Right lobe of liver (tissue), 6 donors: ENCODE measurements at places on chromosomes 2 and 18. TPM values are rescaled to one million over a fixed set of nuclear protein-coding genes. Genes with fewer than 3 reads are reported as not detected.

COL6A3 gene
- total RNA-seq, result 20.9 TPM

GCKR gene
- total RNA-seq, result 83.9 TPM

GRCh38 chr2:177489719-177490301, 97.2 kb downstream of the AGPS start:
- H3K27ac ChIP-seq, result no peak overlapping the region
- H3K4me3 ChIP-seq, result no peak overlapping the region
- no peak for DNase-seq
- no peaks in the 10 kb centered on the region for H3K4me1 ChIP-seq
- H3K36me3 ChIP-seq, result peaks cover 9% of the 10 kb centered on the region

- H3K27me3 ChIP-seq, result no peaks in the 10 kb centered on the region
- H3K36me3 ChIP-seq, result no peaks in the 10 kb centered on the region
- no peak overlapping the region for H3K27ac ChIP-seq
- no peaks in the 10 kb centered on the region for H3K4me1 ChIP-seq
- DNase-seq, result no peak
- H3K4me3 ChIP-seq, result no peak overlapping the region
Measured at GRCh38 chr2:49860834-49861233, 706.5 kb upstream of the FSHR start.

DNA sequence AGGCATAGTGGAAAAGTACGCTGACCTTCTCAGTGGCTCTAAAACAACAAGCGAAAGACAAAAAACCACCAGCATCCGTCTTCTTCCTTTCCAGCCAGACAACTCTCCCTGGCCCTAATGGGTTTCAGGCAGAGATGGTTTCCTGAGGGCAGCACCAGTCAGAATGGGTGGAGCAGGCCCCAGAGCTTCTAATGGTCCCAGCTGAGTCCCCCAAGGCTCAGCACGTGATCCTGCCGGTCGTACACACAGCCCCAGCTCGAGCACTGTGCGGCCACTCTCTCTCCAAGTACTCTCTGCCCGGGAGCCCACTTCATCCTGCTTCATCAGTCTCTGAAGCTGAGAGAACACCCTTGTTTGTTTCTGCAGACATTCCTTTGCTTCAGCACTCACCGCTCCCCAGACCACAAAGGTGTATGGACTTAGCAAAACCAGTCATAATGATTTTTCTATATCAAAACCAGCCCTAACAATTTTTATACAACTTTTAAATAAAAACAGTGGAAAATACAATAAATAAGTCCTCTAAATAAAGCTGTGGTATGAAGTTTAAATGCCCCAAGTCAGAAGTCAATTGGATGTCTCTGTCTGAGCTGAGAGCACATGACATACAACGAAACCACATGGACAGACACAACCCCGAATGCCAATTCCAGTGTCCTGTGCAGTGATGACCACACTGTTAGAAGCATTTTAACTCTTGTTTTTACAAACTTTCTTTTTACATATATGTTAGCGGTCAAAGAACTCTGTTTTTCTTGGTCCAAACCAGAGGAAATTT, 63.9 kb downstream of the PARD6G start:
- H3K4me3 ChIP-seq, result no peak overlapping the region
- no peaks in the 10 kb centered on the region for H3K27me3 ChIP-seq
- H3K36me3 ChIP-seq, result no peaks in the 10 kb centered on the region
- H3K27ac ChIP-seq, result no peak overlapping the region
- no peaks in the 10 kb centered on the region for H3K4me1 ChIP-seq

DNA sequence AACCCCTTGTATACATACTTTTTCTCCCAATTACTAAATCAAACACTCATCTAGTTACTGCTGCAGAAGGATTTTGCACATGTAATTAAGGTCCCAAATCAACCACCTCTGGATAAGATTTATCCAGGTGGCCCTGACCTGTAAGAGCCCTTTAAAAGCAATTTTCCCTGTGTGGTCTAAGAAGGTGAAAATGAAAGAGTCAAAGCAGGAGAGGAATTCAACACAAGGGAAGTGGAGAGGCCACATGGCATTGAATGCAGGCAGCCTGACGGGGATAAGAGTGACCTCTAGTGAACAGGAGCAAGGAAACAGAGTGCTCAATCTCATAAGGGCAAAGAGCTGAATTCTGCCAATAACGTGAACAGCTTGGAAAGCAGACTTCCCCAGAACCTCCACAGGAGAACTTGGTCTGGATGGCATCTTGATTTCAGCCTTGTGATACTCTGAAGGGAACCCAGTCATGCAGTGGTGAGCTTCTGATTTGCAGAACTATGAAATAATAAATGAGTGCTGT, 27.2 kb downstream of the PPP3R1 start:
- no peaks in the 10 kb centered on the region for H3K36me3 ChIP-seq
- H3K27me3 ChIP-seq, result no peaks in the 10 kb centered on the region
- H3K4me1 ChIP-seq, result peaks cover 38% of the 10 kb centered on the region
- H3K27ac ChIP-seq, result no peak overlapping the region
- peak; percentile 35 for DNase-seq

- no peaks in the 10 kb centered on the region for H3K27me3 ChIP-seq
- H3K27ac ChIP-seq, result peak overlapping the region; percentile 62
- H3K4me3 ChIP-seq, result no peak overlapping the region
Measured at GRCh38 chr2:54901224-54901986, 148.8 kb downstream of the RTN4 start.

- DNase-seq, result no peak
- no peaks in the 10 kb centered on the region for H3K36me3 ChIP-seq
- no peaks in the 10 kb centered on the region for H3K27me3 ChIP-seq
- no peaks in the 10 kb centered on the region for H3K4me1 ChIP-seq
- H3K27ac ChIP-seq, result no peak overlapping the region
- no peak overlapping the region for H3K4me3 ChIP-seq
Measured at GRCh38 chr2:164205347-164205746, 415.9 kb downstream of the GRB14 start.

DNA sequence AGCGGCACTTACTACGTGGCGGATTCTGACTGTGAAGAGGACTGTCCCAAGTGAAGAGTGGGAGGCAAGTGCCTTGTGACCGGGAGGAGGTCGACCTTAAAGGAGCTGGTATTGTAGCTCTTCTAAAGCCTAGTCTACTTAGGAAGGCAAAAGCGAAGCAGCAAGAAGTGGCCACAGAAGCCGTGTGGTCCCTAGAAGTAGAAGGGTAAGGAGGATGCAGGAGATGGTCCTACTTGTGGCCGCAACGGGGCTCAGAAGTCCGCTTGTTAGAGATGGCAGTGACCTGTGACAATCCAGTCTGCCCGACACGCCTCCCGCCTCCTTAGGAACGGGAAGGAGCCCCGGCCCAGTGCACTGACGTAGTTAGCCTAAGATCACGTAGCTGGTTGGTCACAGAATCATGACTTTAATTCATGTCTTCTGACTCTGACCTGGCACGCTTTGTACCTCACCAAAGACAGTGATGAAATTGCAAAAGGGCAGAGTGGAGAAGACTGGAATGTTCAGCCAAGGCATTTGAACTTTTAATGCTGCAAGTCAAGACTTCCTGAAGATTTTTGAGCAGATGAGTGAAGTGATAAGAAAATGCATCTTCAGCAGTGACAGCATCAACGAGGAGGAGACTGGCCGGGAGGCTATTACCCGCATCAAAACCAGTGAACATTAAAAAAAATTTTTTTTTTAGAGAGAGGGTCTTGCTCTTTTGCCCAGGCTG, 749 bp upstream of the EIF2AK3 start:
- H3K27ac ChIP-seq, result peak overlapping the region; percentile 97
- peak; percentile 90 for DNase-seq
- no peaks in the 10 kb centered on the region for H3K27me3 ChIP-seq
- peak overlapping the region; percentile 43 for H3K4me3 ChIP-seq
- H3K36me3 ChIP-seq, result no peaks in the 10 kb centered on the region
- H3K4me1 ChIP-seq, result peaks cover 15% of the 10 kb centered on the region

CAPN14 gene
- not detected for total RNA-seq

GRCh38 chr2:42931146-42931817, 138.9 kb upstream of the HAAO start:
- H3K4me1 ChIP-seq, result peaks cover 2% of the 10 kb centered on the region
- no peak overlapping the region for H3K4me3 ChIP-seq
- H3K36me3 ChIP-seq, result no peaks in the 10 kb centered on the region
- no peak overlapping the region for H3K27ac ChIP-seq
- H3K27me3 ChIP-seq, result no peaks in the 10 kb centered on the region
- DNase-seq, result no peak

DNA sequence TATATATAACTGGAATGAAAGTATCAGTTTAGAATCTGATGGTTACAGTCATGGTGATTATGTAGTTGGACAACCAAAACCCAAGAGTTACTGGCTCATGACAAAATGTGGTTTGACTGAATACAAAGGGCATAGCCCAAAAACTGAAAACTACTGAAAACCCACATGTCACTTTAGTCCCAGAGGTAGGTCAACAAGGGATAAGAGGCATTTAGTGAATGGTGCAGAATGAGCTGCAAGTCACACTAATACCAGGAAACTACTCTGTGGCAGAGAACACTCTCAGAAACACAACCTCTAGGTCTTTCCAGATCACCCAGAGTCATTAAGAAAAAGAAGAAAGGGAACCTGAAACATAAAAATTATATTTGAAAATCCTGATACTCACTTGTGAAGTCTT, 154.5 kb downstream of the AGPS start:
- H3K36me3 ChIP-seq, result no peaks in the 10 kb centered on the region
- no peaks in the 10 kb centered on the region for H3K4me1 ChIP-seq
- no peak overlapping the region for H3K4me3 ChIP-seq
- H3K27me3 ChIP-seq, result no peaks in the 10 kb centered on the region
- H3K27ac ChIP-seq, result no peak overlapping the region
- no peak for DNase-seq

GRCh38 chr2:200089040-200089755, 133.8 kb downstream of the MAIP1 start:
- H3K4me1 ChIP-seq, result peaks cover 7% of the 10 kb centered on the region
- DNase-seq, result no peak
- no peaks in the 10 kb centered on the region for H3K27me3 ChIP-seq
- H3K36me3 ChIP-seq, result no peaks in the 10 kb centered on the region

GRCh38 chr18:79524181-79525078, 128.7 kb downstream of the NFATC1 start:
- DNase-seq, result peak; percentile 56
- no peaks in the 10 kb centered on the region for H3K36me3 ChIP-seq
- H3K27ac ChIP-seq, result no peak overlapping the region
- H3K4me3 ChIP-seq, result no peak overlapping the region
- H3K27me3 ChIP-seq, result no peaks in the 10 kb centered on the region

DNA sequence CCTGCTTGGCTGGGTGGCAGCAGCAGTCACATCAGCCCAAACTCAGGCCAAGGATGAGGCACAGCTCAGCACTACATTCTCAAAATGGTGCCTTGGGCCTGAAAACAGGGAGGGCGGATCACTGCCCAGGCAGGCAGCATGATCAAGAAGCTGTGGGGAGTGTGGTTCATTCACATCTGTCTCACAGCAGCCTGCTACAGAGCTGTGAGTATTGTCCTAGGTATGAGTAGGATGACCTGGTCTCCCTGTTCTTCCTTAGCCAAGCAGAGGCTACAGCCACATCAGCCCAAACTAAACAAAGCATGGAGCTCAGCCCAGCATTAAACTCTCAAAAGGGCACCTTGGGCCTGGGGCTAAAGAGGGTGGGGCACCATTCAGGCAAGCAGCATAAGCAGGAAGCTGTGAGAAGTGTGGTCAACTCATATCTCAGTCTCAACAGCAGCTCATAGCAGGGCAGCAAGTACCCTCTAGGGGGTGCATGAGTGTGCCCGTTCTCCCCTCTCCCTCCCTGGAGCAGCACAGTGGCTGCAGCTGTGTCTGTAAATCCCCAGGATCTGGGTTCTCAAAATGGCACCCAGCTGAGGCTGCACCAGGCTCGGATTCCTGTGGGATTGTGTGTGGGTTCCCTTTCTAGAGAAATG, 139.6 kb downstream of the TRABD2A start:
- no peak overlapping the region for H3K27ac ChIP-seq
- no peaks in the 10 kb centered on the region for H3K36me3 ChIP-seq
- H3K27me3 ChIP-seq, result no peaks in the 10 kb centered on the region
- H3K4me3 ChIP-seq, result no peak overlapping the region
- H3K4me1 ChIP-seq, result no peaks in the 10 kb centered on the region
- DNase-seq, result no peak

CCDC148 gene
- 0.20 TPM for total RNA-seq

GPR55 gene
- not detected for total RNA-seq

- H3K36me3 ChIP-seq, result no peaks in the 10 kb centered on the region
- H3K27me3 ChIP-seq, result no peaks in the 10 kb centered on the region
- no peak overlapping the region for H3K4me3 ChIP-seq
- no peak overlapping the region for H3K27ac ChIP-seq
Measured at GRCh38 chr2:144357623-144358373, 162.1 kb downstream of the ZEB2 start.
